ENCODE measurements at places on chromosomes 2 and 18. TPM values are rescaled to one million over a fixed set of nuclear protein-coding genes. Genes with fewer than 3 reads are reported as not detected.

The LAMA1 gene
- total RNA-seq: 1.4 TPM

The PIAS2 gene
- total RNA-seq: 27.1 TPM

The ADRA2B gene
- not detected for total RNA-seq

The LONRF2 gene
- not detected for total RNA-seq

The LYPD6 gene
- total RNA-seq: 16.6 TPM

GRCh38 chr18:35178260-35178659 is 62.6 kb upstream of the ZNF397 start:
- DNase-seq: peak; percentile 81

DNA sequence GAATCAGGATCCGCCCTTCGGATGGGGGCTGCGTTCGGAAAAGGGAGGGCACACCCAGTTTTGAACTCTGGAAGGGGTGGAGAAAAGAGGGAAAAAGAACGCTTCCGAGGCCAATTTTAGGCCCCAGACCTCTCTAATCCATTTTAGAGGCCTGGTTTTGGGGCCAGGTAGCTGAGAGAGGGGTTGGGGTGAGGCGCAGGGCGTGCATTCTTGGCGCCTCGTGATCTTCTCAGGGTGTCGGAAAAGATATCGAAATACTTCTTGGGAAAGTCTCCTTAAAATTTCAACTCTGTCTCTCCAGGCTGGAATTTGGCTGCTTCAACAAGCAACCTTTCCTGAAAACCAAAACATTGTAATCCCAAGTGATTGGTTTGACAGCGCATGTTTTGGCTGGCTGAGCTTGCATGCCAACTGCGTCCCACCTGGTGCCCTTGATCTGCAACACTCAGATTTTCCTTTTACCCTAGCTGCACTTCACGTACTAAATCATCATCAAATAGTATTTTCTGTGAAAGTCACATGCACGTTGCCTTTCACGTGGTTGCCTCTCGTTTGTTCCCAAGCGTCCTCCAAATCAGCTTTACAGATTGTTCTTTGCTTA is 864 bp upstream of the XPO1 start:
- DNase-seq: peak; percentile 59

- no peak for DNase-seq
Measured at GRCh38 chr2:217923007-217923686, 79.6 kb downstream of the TNS1 start.

DNA sequence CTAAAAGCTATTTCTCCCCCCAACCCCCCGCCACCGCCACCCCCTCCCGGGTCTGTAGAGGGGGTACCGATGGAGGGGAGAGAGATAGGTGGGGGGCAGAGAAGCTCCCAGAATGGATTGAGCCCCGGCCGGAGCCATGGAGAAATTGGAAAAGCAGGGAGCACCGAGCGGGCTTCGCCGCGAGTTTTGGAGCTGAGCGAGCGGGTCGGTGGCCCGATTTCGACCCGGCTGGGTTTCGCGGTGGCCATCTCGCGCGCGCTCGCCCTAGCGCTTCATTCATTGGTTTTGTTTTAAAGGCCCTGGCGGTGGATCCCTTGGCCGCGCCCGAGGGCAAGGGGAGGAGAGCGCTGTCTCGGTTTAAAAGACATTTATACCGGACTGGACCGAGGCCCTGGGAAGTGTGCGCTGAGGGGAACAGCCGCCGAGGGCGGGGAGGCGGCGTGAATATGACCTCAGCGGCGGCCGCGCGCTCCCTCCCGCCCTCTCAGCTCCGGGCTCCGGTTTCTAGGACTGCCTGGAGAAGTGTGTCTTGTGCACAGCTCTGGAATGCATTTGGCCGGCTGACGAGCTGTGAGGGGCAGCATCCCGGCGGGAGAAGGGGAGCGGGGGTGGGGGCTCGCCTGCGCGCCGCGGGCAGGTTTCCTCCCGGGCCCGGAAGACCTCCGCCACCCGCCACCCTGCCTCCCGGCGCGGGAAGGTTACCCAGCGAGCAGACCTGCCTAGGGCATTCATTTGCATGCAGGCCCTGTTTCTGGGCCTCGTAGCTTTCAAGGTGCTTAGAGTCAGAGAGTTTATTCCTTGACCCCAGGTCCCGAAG is 1.7 kb upstream of the SMAD7 start:
- peak; percentile 77 for DNase-seq

- DNase-seq: peak; percentile 29
Measured at GRCh38 chr2:207046724-207047123, 107.4 kb downstream of the CPO start.

GRCh38 chr2:20231598-20232026 is 6.7 kb upstream of the SDC1 start:
- DNase-seq: peak; percentile 69

- DNase-seq: no peak
Measured at GRCh38 chr18:2281086-2281485, 290.2 kb downstream of the METTL4 start.

DNA sequence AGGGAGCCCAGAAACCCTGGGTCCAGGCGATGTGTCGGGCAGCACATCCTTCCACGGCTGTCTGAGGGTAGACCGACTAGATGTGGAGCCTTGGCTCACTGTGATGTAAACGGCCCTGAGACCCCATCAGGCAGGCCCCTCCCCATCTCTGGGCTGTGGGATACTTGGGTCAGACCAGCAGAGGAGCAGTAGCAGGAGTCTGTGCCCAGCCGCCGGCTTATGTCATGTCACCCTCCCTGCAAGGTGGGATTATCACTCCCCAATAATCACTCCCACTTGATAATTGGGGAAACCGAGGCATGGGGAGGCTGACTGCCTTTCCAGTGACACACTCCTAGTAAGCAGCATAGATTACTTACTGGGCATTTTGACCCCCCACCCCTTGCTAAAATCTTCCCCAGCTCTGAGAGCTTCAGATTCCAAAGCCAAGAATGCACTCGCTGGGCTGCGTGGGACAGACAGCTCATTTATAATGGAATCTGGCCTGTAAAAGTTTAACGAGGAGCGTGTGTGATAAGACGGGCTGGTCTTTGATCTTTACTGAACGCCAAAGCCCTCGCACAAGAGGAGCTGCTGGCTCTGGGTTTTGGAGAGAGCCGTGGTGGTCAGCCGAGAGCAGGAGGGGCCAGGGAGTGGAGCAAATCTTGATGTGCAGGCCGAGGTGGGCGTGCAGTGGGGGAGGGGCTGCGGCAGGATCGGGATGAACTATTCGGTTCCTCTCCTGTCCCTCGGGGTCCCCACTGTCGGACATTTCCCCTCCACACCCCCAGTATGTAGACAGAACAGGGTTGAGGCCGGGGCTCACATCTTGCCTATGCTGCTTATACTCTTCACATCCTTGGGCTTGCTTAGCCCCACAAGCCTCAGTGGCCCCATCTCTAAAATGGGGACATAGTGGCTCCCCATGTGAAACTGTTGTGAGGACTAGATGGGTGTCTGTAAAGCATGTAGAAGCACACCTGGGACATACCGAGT is 200.0 kb downstream of the GLI2 start:
- DNase-seq: peak; percentile 29

DNA sequence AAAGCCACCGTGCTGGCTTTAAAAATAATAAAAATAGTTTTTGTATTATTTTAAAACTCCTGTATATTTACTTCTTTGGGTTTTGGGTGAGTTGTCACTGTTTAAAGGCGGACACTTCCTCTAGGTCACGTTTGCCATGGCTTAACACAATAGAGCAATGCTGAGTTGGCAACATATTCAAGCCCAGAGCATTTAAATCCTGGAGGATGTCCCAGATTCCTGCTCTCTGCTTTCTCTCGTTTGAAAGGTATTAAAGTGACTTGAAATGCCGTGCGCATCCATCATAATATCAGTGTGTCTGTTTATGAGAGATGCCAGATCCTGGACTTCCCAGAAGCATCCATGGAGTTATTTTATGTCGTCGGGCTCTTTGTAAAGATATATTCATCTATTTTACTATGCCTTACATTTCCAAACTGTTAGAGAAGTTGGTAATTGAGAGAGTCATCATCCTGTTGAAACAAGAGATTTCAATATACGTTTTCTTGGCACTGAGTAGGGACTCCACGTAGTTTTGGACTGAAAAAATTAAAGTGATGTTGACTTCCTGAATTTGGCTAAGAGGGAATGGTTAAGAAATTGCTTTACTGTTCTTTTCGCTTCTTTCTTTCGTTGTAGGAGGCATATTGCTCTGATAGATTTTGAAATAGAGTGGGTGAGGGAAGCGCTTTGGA is 150.6 kb downstream of the ZNF236 start:
- no peak for DNase-seq

DNA sequence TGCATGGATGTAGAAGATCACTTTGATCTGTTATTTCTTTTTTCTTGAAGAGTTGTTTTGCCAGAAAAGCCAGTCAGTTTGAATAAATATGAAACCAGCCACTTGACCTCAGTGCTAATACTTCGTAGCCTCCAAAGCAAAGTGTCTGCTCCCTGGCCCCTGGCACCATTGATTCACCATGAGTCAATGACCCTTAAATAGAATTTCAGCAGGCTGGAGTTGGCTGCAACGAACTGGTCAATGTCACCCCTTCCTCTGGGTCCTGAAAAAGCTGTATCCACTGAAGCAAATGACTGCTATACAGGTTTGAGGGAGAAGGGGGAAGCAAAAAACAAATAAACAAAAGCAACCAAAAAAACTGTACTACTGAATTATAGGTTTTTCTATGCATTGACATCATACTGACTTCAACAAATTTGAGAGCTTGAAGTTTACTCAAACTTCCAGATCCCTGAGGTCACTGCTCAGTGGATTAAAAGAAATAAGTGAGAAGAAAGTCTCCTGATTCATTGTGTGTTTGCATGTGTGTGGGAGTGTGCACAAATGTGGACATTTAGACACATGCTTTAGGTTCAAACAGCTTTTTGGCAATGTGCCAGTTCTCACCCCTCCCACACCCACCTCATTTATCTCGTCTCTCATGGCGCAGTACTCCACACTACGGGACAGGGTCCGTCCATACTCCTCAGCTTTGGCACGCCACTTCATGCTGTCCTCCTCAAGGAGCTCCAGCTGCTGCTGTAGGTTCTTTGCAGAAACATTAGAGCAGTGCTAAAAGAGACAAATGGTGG is 58.1 kb upstream of the TTN start:
- peak; percentile 85 for DNase-seq

DNA sequence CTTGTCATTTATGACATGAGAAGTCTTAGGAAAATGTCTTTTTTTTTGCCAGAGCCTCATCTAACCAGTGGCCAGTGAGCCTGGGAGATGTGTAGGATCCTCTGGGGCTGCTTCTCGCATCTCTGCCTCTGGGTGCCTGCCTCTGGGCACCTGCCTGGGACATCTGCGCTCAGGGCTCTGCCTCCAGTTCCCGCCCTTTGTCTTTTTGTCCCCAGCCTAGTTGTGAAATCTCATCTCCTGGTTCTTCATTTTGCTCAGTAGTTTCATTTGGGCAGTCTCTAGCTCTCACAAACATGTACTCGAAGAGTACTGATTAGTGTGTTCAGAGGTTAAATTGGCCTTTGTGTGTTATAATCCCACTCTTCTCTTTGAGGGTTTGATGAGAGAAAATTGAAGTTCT is 92.0 kb downstream of the LTBP1 start:
- no peak for DNase-seq

GRCh38 chr2:157302492-157303099 is 23.0 kb downstream of the ERMN start:
- DNase-seq: peak; percentile 61

DNA sequence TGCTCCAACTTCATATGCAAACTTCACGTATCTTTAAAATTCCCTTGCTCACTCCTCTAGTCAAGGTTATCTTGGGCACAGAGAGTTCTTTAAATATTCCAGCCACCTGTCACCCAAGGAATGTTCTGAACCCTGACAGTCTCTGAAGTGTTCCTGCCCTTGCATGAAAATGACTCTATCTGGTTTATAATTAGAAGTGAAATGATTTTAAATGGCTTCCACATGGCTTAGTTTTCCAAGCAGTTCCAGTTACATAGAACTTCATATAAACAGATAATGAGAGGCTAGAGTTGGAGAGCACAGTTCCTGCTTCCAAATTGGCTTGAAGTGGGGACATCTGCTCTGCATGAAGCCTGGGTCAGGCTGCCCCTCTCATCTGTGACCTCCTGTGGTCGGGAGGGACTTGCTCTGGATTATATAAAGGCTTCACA is 81.9 kb downstream of the SLC4A3 start:
- DNase-seq: no peak

GRCh38 chr2:185202945-185203528 is 535.6 kb upstream of the FSIP2 start:
- no peak for DNase-seq

DNA sequence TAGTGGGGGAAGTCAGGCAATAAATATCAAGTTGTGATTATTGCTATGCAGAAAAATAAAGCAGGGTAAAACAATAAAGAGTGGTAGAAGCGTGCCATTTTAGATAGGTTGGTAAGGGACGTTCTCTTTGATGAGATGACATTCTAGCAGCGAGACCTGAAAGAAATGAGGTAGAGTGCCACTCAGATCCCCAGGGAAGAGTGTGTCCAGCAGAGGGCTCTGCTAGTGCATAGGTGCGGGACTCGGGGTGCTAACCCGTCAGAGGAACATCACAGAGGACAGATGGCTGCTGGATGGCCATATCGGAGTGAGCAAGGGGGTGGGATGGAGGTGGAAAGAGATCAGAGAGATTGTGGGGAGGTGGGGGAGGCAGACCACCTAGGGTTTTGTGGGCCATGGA is 16.3 kb upstream of the GTF2A1L start:
- peak; percentile 5 for DNase-seq

DNA sequence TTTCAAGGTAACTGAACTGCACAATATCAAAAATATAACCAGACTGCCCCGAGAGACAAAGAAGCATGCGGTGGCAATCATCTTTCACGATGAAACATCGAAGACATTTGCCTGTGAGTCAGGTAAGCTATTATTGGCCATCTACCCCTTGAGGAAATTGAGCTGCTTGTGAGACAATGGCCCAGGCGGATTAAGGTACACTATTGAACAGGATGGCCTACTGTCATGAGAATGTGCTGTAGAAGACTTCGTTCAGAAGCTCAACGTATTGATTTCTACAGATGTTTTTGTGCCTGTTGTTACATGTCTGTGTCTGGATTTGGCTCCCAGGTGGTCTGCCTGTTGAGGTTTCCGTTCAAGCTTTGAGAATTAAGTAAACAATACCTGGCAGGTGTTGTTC is 198.7 kb downstream of the DOK6 start:
- no peak for DNase-seq

DNA sequence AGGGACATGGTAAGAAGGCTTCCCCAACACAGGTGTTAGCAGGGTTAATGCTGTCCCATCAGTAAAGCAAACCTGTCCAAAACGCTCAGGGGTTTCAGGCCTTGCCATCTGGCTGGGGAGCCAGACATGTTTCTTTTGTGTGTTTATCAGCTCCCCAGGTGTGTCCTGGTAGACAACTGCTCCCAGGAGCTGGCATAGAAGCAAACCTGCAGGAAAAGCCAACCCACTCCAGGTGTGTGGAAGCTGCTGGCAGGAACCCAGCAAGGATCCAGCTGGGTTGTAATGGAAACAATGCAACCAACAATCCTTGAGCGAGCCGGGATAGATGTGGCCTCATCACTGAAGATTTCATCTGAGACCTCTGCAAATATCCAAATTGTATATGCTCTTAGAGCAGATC is 123.1 kb downstream of the RAB3GAP1 start:
- no peak for DNase-seq

DNA sequence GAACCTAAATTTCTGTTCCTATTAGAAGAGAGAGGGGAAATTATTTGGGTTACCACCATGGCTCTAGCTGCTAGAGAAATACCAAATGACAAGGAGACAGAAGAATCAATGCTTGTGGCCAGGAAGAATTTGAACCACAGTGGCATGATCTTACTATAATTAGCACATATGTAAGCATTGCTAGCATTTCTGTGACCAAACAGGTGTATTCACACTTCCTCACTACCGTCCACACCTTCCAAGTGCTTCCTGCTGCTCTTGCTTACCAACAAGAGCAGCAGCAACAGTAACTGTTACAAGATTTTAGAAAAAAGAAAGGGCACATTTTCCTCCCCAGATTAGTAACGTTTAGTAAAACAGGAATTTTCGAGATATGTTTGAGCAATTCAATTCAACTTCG is 60.5 kb downstream of the CDH7 start:
- DNase-seq: no peak
